ENCODE measurements at places on chromosomes 16 and 17.
A peak's percentile ranks its signal among the peaks of the same experiment; 100 is the strongest.

DNA sequence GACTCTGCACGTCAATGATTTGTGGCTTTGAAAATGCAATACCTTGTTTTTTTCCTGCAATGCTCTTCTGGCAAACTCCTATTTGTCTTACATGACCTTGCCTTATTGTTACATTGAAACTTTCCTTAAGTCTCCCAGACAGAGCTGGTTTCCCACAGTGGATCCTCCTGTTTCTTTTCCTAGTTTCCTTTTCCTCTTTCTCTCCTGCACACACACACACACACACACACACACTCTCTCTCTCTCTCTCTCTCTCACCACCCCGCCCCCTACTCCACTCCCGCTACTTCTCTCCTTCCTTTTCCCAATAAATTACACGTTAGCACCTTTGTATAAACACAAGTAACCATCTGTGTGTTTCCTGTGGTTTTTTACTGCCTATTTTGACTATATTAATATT is 2.3 kb downstream of the ORC6 start:
- peak; percentile 21 for DNase-seq

- no peak for DNase-seq
These were observed 2.5 kb upstream of the FBXL19 start for GRCh38 chr16:30920891-30921290.

DNA sequence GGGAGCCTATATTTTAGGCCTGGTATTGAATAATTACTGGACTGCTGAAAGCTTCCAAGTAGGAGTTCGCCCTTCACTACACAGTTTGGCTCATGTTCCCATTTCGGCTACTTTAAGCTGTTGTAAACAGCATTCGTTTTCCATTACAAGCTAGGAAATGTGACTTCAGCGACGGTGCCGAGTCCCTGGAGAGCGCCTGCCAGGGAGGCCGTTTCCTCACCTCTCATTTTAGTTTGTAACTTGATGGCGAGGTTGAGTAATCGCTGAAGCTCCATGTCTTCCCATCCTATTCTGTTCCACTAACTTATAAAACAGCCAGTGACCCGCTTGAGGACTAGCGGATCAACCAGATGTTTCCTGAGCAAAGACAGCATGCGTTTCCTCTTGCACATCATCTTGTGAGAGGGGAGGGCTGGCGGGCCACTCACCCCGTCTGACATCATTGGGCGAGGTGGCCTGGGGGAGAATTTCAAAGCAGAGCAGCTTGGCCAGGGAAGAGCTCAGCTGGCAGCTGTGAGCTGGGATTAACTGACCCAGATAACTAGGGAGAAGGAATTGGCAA is 32.9 kb downstream of the PCTP start:
- DNase-seq = peak; percentile 61

- no peak for DNase-seq
These were observed 13.7 kb upstream of the CSNK1D start for GRCh38 chr17:82287013-82287867.

GRCh38 chr17:38797158-38797490 is 2.2 kb downstream of the PIP4K2B start:
- DNase-seq = peak; percentile 24

DNA sequence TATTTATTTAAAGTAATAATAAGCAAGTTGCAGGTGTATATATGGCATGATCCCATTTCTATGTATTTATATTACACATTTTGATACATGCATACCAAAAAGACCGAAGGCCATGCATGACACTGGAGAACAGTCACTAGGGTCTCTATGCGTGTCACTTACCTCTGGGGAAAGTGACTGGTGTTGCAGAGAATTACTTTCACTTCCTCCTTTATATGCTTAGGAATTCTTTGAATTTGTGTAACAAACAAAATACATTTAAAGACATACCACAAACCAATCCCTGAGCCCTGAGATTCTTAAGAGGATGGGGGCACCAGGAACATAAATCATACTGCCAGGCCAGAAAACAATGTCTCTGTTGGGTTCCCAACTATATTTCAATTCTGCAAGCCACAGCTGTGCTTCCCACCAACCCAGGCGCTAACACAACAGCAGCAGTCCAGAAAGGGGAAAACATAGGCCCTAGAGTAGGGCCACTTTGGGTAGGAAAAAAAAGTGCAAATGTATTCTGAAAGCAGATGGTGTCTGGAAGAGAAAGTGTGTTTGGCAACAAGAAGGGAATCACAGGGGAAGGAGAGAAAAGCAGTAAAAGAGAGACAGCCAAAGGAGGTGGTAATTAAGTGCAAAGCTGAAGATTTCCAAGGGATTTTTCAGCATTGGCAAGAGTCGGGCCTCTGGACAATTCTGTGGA is 24.5 kb upstream of the HYDIN start:
- no peak for DNase-seq

DNA sequence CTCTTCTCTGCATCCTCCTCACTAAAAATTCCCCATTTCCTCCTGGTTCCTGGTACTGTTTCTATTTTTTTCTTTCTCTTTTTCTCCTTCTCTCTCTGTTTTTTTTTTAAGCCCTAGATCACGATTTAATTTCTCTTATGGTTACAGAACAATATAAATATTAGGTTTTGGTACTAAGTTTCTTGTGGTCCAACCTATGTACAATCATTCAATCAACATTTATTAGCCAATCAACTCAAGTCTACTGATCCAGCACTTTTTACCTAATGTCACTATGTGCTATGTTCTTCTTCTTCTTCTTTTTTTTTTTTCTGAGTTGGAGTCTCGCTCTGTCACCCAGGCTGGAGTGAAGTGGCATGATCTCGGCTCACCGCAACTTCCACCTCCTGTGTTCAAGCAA is 12.6 kb downstream of the RTN4RL1 start:
- no peak for DNase-seq

- peak; percentile 55 for DNase-seq
These were observed 9.8 kb upstream of the TBX2 start for GRCh38 chr17:61389670-61390478.

- no peak for DNase-seq
These were observed 16.3 kb downstream of the TTLL6 start for GRCh38 chr17:48800626-48801217.

GRCh38 chr17:199806-200545 is 18.5 kb upstream of the DOC2B start:
- DNase-seq = no peak

GRCh38 chr16:54930005-54930868 is at the start of gene IRX5:
Gene IRX5 (plus strand): TSS chr16:54930865. CDS start chr16:54931199, 334 bp downstream.
- peak; percentile 98 for DNase-seq

DNA sequence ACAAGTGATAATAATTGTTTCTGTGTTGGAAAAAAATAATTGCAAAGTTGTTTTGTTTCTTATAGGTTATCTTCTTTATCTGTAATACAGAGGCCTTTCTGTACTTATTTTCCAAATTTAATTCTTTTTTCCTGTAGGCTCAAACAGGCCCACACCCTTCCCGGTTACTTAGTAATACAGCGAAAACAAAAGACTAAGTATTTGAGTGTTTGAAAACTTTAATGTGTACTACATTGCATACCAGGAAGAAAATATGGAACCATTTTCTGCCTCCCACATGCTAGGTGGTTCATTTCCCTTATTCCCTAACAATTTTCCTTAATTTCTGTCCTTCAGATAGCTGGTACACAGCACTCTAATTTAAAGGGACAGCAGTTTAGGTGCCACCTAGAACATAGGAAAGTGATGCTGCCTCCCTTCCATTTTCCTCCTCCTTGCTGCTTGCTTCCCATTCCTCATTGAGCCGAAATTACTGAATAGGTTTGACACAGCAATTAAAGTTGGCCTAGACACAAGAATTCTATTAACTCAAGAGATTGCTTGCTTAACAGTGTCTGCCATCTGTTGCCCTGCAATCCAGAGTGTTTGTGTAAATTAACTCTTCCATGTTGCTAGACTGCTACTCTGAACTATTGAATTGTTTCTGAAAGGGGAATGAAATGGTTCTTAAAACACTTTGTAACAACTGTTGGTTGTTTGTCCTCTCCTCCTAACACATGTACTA is 24.2 kb downstream of the CYB5B start:
- peak; percentile 78 for DNase-seq

GRCh38 chr16:75383141-75383540 is 50.2 kb downstream of the CFDP1 start:
- peak; percentile 43 for DNase-seq

DNA sequence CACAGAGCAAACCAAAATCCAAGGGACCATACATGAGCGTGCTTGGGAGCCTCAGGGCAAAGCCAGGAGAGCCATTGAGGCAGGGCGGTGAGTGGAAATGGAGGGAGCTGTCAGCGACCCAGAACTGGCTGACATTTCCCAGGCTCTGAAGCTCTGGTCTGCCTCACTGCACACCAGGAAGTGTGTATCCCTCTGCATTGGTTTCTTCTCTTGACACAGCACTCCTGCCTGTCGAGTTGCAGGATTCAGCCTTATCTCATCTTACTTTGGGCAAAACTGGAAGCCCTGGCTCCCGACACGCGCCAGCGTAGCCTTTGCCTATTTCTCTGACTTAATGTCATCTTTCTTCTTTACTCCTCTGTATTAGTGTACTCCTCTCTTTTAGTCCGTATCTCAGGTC is 144.7 kb upstream of the HS3ST3A1 start:
- DNase-seq = no peak

- peak; percentile 61 for DNase-seq
These were observed 28.8 kb downstream of the GINS2 start for GRCh38 chr16:85659805-85660511.

DNA sequence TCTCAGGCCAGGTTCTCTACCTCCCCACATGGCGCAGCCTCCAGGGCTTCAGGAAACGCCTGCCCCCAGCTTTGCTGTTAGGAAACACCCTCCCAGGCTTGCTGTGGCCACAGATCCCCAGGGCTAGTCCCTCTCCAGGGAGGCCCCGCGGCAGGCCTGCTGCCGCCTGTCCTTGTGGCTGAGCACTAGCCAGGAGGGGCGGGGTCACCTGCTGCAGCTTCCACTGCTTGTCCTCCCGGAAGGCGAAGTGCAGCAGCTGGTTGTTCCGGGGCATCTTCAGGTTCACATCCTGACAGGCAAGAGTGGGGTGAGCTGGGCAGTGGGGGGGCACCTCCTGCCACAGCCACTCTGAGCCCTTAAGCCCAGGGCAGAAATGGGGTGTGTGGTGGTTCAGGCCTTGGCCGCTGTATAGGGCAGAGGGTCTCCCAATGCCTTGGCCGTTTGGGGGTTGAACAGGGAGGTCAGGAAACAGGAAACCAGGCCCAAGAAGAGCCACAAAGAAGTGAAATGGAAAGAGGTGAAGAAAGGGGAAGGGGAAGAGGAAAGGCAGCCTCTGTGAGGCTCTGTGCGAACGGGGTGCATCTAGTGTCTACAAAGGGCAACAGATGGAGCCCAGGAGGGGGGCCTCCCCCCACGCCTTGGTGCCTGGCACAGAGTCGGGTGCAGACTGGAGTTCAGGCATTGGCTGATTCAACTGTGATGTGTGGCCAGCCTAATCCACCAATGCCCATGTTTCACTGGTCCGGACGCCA is 2.0 kb downstream of the ROGDI start:
- DNase-seq = no peak

DNA sequence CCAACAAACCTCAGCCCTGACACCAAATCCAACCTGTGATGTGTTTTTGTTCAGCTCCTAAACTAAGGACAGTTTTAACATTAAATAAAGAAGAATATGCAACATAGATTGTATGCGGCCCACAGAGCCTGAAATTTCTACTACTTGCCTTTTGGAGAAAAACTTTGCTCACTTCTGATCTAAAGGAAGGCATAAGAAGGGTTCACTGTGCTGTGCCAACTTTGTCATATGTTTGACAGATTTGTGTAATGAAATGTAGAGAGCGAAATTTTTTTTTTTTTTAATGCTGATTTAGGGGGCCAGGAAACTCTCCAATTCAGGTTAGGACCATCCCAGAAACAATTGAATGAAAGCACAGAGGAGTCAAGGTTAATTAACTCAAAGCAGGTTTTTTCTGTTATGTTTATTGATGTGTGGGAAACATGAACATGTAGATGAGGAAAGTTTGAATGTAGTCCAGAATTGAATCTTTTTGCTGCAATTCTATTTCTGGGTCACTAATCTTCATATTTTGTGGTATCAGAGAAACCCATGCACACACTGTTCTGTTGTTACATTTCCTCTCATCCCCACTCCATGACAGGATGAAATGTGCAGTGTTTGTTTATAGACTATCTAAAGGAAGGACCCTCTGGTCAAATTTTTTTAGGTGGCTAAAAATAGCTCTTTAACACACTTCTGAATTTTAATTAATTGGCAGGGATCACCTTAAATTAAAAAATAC is 71.5 kb downstream of the TAOK1 start:
- no peak for DNase-seq

DNA sequence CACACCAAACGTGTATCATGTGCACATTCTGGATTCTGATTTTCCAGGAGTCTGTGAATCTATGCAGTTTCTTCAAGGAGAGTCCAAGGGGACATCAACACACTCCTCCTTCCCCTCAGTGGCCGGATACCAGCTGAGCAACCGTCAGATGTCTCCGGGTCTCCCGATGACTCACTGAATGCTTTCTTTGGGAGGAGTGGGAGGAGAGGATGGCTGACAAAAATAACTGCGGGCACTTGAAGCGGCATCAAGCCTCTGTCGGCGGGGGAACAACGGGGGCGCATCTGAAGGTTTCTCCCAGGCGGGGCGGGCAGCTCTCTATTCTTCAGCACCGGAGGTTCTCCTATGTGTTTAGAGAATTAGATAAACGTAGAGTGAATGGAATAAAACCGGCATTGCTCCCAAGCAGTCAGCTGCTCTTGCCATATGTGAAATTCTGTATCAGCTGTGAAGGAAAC is 24.6 kb upstream of the LRRC75A start:
- DNase-seq = peak; percentile 79

- DNase-seq = no peak
These were observed 7.9 kb downstream of the KCTD5 start for GRCh38 chr16:2689968-2690801.

- DNase-seq = no peak
These were observed 85.5 kb upstream of the MSI2 start for GRCh38 chr17:57170866-57171265.

DNA sequence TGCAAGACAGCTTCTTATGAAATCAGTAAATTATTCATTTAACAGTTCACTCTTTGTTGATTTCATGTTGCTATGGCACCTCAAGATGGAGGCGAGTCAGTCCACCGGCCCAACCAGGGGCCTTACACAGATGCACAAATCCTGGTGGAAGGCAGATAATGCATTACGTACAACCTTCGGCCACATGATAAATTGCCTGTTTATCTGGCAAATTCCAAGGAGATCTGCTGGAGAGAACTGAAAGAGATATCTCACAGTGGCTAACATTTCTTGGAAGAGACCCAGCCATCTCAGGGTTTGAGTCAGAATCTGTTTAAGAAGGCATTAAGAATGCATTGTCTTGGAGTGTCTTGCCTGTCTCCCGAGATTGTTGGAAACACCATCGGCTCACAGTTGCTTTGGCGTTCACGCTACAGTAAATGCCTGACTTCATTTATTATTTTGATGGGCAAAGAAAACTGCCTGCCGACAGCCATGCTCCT is 225.6 kb downstream of the MSI2 start:
- DNase-seq = peak; percentile 99

DNA sequence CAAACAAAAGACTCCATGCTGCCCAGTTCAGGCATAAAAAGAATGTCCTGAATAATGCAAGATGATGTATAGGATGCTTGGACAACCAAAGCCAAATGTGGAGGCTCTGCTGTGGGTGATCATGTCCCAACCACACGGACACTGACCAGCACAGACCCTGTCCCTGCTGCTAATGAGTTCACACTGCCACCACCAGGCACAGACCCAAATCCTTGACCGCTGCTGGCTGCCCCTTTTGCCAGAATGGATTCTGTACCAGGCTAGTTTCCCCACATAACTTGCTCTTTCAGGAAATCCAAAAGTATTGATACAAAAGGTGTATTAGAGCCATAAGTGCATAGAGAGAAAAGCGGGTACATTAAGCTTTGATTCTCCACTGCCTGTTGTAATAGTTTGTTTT is 60.9 kb downstream of the XYLT1 start:
- no peak for DNase-seq

Data from EH (cell line).